ENCODE measurements at places on chromosomes 3 and 15.

GRCh38 chr3:38605981-38606380, 43.5 kb downstream of the SCN5A start:
- ATAC-seq: no peak

DNA sequence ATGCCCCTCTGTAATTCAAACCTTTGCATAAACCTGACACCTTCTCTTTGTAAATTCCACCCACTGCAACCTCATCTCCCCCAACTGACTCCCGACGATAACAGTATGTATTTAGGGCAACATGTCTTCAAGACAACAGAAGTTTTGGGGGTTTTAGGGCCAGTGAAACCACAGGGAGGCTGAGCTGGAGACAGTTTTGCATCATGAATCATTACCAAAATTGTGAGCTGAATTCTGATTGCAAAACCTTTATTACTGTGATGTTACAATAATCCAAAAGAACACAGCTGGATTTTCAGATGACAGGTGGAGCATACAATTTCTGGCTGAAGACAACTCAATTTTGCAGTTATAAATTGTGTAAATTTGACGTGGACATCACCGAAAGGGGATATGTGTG, 281.3 kb upstream of the TTC14 start:
- no peak for ATAC-seq

- ATAC-seq: no peak
These were observed 27.7 kb downstream of the BLM start for GRCh38 chr15:90744759-90745402.

DNA sequence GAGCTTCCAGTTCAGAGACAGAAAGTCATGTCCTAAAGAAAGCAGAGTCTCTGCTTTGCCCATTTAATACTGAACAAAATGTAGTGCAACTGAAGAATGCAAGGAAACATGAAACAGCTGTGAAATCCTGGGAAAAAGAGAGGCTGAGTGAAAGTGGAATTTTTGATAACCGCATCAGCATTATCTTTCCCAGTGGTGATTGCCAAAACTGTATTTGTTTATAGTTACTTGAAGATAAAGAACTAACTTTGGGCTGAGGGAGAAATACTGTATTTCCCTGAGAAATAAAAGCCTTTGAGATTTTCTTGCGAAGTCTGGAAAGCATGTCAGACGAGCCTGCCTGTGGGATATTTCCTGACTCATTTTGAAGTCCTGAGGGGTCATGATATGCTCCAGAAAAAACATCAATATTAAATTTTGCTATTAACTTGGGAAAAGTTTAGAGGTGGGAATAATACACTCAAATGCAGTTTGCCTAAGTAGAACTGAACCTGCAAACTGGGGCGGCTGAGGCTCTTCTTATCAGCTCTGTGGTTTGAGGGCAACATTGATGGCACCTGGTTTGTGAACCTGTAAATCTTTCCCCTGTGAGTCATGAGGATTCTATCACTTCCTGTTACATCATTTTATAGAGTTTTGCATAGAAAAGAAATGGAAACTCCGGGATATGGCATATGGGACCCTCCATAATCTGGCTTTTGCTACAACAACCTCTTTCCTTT, 855.3 kb downstream of the MCTP2 start:
- ATAC-seq: no peak

DNA sequence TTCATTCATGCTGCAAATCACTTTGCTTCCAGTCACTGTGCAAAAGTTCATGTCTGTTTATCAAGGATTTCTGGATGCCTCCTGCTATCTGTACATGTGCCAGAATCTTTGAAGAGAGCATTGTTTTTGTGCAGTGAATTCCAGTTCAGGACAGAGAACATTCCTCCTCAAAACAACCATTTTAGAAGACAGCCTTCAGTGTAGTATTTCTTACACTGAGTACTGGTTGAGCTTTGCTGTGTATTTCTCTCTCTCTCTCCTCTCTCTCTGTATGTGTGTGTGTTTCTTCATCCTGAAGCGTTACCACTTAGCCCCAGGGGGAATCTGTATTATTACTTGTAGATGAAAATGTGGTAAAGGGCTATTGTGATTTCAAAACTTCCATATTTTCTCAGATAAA, 123.8 kb upstream of the CHL1 start:
- ATAC-seq: no peak

- no peak for ATAC-seq
These were observed 261.9 kb upstream of the NR2E3 start for GRCh38 chr15:71548401-71548807.

DNA sequence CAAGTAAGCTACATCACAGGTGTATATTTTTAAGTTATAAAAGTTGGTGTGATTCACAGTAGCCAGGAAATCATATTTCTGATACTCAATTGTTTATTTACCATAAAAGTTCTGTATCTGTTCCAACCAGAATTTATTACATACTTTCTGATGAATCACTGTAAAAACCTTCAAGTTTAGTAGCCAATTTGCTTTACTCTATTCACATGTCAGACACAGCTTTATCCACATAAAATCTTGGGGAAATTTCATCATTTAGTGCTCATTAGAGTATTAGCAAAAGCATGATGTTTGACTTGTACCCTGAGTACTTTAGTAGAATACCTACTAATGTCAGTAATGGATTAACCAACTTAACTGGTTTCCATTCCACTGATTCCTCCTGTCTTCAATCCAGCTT, 249.8 kb downstream of the POLQ start:
- ATAC-seq: no peak

GRCh38 chr3:72116226-72116625, 331.3 kb upstream of the PROK2 start:
- no peak for ATAC-seq

GRCh38 chr3:135655328-135655727, 310.2 kb upstream of the PPP2R3A start:
- no peak for ATAC-seq

GRCh38 chr15:65409036-65409631, 13.6 kb downstream of the IGDCC4 start:
- peak; percentile 58 for ATAC-seq

GRCh38 chr15:93152951-93153350, 63.9 kb upstream of the RGMA start:
- ATAC-seq: no peak

GRCh38 chr3:151318991-151319390, 2.4 kb upstream of the GPR87 start:
- no peak for ATAC-seq

GRCh38 chr15:59688423-59688781, 718 bp downstream of the BNIP2 start:
- no peak for ATAC-seq

All from stimulated activated memory B cell treated with anti-CD40 and anti-IgM and Interleukin-4, amounts not matched to agents 10 μg/mL and 1 μg/mL and 100 μg/mL, for 72 hours (primary cell).